Stimulated activated CD4-positive, alpha-beta T cell treated with anti-CD3 and anti-CD28 coated beads, Interleukin-15, amount 100 ng/mL, for 24 hours (primary cell): ENCODE measurements at places on chromosomes 5 and 9.

DNA sequence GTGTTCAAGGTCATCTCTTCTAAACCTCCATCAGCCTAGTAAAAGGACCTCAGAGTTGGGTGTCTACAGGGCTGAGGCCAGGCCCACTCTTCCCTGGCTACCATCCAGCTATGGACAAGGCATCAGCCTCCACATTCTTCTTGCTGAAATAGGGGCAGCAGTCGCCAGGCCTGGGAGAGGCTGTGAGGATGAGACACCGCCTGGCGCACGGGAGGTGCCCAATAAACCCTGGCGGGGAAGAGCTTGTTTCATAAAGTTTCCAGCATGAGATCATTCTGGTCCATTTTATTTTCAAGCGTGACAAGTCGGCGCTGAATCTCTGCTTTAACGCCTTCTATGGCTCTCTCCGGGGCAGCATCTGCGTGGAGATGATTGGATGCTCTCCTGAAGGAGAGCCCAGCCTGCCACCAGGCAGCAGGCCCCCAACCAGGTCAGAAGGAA, 153.4 kb downstream of the OLFM1 start:
- DNase-seq: no peak

- DNase-seq: no peak
These were observed 726.4 kb upstream of the GRAMD2B start for GRCh38 chr5:125696762-125697161.

DNA sequence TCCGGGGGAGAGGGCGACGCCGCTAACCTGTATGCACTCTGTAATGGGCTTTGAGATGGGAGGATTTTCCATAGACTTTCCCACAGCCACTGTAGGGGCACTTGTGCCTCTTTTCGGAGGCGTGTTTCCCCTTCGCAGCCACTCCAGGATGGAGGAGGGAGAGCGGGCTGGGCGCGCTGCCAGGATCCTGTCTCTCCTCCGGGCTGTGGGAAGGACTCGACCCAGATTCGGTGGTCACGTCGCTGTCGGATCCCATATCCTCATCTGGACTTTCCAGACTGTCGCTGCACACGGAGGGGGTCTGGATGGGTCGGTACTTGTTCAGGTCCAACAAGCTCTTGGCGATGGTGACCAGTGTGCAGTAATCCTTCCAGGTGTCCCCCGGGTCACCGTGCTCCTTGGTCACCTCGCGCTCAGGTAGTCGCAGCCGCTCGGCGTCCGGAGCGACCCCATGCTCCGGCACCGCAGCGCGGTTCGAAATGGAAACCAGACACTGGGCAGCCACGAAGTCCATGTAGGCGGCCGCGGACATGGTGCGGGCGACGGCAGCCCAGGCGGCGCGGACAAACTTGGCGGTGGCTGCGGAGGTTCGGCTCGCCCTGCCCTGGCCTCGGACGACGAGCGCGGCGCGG, 1.5 kb downstream of the KLF9 start:
- DNase-seq: peak; percentile 51

DNA sequence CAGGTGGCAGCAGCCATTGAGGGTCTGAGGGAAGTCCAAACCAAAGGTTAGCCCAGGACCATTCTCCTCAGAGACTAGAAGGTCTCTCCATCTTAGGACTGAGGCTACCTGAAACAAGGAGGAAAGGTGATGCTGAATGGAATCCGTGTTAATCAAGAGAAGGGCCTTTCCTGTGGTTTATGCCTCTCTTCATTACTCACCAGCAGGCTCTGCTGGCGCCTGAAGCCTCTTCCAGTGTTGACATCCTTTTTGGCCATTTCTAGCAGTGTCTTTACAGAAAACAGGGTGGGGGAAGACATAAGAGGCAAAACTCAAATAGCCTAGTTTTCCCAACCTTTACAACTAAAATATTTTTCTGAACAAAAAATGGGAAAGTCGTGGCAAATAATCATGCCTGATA, 98.0 kb downstream of the ENC1 start:
- no peak for DNase-seq

DNA sequence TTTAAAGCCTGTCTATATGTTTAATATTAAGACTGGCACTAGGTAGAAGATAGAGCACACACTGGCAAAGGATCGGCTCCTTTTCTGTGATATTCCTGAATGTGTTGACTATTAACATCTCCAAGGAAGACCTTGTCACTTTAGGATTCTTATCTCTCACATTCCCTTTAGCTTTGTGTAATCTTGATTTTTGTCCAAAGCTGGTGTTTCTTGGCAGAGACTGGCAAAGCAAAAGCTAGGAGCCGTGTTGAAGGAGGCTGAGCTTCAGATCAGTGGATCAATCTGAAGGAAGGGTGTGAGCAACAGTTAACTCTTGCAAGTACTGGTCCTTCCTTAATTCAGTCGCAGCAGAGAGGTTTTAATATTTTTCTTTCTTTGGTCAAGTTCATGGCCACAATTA, 830.4 kb upstream of the ZNF608 start:
- DNase-seq: no peak

- DNase-seq: no peak
These were observed 62.4 kb downstream of the ZNF354C start for GRCh38 chr5:179122411-179123108.
